Ureter (tissue), 1 donor: ENCODE measurements at places on chromosomes 1 and 21. TPM values are rescaled to one million over a fixed set of nuclear protein-coding genes. Genes with fewer than 3 reads are reported as not detected.

Gene ILDR2
- 14.2 TPM for total RNA-seq

GRCh38 chr1:200474633-200475032 is 64.8 kb upstream of the ZNF281 start:
- no peak for DNase-seq

GRCh38 chr1:219235903-219236481 is 62.3 kb downstream of the LYPLAL1 start:
- DNase-seq, result no peak

DNA sequence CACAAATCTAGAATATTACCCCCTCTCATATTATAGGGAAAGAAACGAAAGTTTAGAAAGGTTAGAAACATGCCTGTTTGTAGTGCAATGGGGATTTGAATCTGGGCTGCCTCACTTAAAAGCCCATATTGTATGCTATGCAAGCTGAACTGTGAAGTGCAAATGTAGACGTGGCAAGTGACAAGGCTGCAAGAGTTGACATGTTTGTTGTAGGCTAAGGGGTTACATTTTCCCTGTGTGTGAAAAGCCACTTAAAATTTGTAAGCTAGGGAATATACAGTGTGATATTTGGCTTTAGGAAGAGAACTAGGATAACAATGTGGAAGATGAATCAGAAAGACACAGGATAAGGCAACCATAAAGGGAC is 29.0 kb downstream of the WDR26 start:
- DNase-seq, result no peak

DNA sequence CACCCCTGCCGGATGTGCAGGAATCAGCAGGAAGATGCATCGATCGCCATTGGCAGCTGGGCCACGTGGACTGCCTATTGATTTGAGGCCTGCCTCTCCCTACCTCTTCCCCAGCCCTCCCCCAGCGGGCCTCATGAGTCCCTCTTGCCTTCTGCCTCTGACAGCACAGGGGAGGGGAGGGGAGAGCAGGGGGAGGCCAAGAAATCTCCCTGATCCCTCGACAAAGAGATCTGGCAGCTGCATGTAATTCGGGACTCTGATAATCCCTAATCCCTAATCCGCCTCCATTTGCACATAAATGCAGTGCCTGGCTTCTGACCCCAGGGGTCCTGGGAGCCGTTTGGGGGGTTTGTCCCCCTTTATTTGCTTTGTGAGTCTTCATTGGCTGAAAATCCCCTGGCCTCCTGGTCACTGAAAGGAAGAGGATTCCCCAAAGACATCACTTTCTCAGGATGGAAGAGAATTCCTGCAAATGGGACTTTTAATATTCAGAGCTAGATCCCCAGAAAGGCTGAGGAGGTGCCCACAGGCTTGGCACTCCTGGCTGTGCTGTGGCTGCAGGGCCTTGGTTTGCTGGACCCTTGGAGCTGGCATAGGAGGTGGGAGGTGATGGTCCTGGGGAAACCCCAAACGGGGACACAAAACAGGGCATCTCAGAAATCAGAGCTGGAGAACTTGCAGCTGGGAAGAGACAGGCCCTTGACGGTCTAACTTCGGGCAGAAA is 239.4 kb upstream of the POU3F1 start:
- peak; percentile 36 for DNase-seq

- DNase-seq, result no peak
These were observed 7.6 kb upstream of the C4BPB start for GRCh38 chr1:207081088-207081487.

Gene PLPPR4
- total RNA-seq, result 5.1 TPM

Gene UBE2U
- not detected for total RNA-seq
